Renal cortex interstitium (tissue), 15 donors: ENCODE measurements at places on chromosomes 13 and 19. TPM values are rescaled to one million over a fixed set of nuclear protein-coding genes. Genes with fewer than 3 reads are reported as not detected.

GRCh38 chr19:54439174-54439851, 9.7 kb upstream of the LENG8 start:
- DNase-seq, result no peak

Gene ZNF497
- polyA plus RNA-seq, result 3.7 TPM

Gene JAK3
- 3.3 TPM for polyA plus RNA-seq

Gene ACER1
- polyA plus RNA-seq, result 0.23 TPM

Gene OLFM2
- polyA plus RNA-seq, result 26.8 TPM

Gene POU2F2
- 1.3 TPM for polyA plus RNA-seq

DNA sequence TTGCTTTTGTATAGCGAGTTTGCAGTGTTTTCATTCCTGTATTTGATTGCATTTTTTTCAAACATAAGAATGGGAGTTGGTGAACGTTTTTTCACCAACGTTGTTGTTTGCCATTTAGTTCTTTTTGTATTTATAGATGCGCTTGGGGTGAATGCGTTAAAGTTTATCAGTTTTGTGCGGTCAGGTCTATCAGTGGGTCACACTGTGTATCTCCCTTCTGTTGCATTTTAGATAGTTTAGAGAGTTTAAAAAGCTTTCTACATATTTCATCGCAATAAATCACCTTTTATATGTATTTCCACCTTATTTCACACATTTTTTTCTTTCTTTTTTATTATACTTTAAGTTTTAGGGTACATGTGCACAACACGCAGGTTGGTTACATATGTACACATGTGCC, 16.4 kb downstream of the OR7A5 start:
- DNase-seq, result no peak

Gene PSG11
- polyA plus RNA-seq, result 0.30 TPM

GRCh38 chr19:58279042-58279924, 528 bp downstream of the ZNF8 start:
- peak; percentile 56 for DNase-seq

Gene CAPN12
- polyA plus RNA-seq, result 17.4 TPM

DNA sequence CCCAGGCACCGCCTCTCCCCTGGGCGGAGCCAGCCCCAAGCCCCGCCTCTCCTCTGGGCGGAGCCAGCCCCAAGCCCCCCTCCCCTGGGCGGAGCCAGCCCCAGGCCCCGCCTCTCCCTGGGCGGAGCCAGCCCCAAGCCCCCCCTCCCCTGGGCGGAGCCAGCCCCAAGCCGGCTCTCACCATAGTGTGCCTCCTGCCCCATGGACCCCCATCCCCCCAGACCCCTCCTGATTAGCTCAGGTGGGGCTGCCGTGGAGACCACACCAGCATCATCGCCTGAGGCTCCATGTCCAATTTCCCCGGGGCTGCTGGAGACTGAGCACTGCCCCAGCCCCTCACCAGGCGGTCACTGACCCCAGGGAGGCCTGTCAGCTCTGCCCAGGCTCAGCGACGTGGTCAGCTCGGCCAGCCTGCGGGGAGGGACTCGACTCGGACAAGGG, 4.2 kb upstream of the MADCAM1 start:
- DNase-seq, result no peak

GRCh38 chr19:44640518-44640917, 3.2 kb upstream of the PVR start:
- no peak for DNase-seq

- DNase-seq, result no peak
These were observed 20.0 kb downstream of the DIAPH3 start for GRCh38 chr13:60143775-60144174.

Gene CCDC70
- not detected for polyA plus RNA-seq

DNA sequence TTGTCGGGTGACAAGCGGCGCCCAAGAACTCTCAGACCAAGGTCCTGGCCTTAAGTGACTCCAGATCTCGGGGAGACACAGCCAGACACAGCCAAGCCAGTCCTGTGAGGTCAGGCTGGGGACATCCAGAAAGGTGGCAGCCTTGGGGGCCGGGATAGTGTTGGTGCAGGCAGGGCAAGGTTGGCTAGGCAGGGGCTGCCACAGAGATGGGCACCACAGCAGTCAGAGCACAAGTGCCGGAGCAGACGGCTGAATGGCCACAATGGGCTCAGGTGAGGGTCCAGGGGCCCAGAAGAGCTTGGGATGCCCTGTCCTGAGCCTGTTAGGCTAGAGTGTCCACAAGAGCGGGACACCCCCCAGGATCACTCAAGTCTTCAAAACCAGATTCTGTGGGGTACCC, 32.2 kb downstream of the MAU2 start:
- no peak for DNase-seq

Gene SERTM1
- polyA plus RNA-seq, result 0.50 TPM

Gene SIGLEC10
- 1.8 TPM for polyA plus RNA-seq

DNA sequence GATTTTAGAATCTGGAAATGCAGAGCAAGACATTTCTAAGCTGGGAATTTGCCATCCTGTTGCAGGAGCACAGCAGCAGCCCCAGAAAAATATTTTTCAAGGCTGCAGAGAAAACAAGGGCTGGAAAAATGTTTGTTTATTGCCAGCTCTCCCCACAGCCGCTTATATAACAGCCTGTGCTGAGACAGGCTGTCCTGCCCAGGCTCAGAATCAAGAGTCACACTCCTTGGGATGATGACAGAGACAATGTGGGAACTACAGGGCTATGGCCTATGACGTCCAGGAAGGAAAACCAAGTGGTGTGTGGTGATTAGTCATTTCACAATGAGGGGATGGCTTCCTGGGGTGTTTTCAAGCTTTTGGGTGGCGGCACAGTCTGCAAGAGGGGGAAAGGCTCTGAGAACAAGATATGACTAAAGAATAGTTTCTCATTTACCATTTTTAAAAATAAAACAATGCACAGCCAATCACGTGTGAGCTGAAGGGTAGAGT, 136.3 kb upstream of the SERP2 start:
- DNase-seq, result no peak

DNA sequence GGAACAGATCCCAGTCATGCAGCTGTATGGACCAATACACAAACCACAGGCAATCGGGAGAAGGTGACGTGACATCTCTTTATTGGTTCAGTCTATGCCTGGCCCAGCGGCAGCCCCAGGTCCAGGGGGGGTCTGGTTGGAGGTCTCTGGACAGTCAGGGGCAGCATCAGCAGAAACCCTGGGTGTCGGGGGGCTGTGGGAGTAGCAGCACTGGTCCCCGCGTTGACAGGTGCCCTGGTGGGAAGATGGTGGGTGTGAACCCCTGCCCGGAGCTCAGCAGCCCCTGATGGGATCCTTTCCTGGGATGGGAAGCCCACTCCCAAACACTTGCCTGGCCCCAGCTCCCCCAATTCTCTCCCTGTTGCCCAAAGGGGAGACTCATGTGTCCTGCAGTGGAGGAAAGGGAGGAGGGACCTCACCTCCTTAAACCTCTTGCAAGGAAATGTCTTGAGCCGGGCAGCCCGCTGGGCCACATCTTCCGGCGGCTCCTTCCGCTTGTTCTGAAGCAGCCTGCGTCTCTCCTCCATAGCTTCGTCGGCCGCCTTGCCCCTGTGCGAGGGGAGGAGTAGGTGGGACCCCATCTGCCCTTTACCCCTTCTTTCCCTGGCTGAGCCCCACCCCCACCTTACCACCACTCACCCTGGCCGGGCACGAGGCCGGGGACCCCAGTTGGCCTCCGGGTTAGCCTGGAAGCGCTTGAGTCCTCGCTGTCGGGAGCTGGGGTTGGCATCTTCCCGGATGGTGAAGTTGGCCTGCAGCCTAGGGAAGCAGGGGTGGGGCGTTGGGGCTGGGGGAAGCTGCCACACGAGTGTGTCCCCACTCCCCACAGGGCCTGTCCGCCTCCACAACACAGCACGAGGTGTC, 2.4 kb upstream of the LYL1 start:
- no peak for DNase-seq

Gene XRCC1
- 73.1 TPM for polyA plus RNA-seq

- no peak for DNase-seq
These were observed 62.9 kb upstream of the KLF2 start for GRCh38 chr19:16261584-16262368.

DNA sequence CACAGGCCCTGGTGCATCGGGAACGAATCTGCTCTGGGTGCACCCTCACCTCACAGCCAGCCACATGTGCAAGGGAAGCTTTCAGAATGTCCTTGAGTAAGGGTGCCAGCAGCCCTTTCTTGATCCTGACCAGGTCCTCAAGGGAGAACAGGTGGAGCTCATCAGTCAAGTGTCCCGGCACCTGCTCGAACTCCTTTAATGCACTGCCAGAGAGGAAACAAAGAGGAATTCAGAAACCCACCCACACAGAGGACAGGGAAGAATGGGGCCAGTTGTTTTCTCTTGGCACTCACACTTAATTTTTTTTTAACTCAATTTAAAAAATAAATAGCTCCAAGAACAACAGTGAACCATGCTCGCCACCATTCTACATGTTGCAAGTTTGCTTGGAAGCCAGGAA, 41.7 kb downstream of the RUBCNL start:
- no peak for DNase-seq

GRCh38 chr19:39497996-39498797, 550 bp upstream of the DLL3 start:
- no peak for DNase-seq

GRCh38 chr19:55687281-55688201, 12.5 kb downstream of the EPN1 start:
- DNase-seq, result no peak

GRCh38 chr13:21549633-21550032, 54.3 kb downstream of the MICU2 start:
- DNase-seq, result no peak

- no peak for DNase-seq
These were observed 220.9 kb downstream of the FOXO1 start for GRCh38 chr13:40445557-40445990.

Gene LILRA1
- 0.26 TPM for polyA plus RNA-seq

Gene SLC1A6
- 0.36 TPM for polyA plus RNA-seq

DNA sequence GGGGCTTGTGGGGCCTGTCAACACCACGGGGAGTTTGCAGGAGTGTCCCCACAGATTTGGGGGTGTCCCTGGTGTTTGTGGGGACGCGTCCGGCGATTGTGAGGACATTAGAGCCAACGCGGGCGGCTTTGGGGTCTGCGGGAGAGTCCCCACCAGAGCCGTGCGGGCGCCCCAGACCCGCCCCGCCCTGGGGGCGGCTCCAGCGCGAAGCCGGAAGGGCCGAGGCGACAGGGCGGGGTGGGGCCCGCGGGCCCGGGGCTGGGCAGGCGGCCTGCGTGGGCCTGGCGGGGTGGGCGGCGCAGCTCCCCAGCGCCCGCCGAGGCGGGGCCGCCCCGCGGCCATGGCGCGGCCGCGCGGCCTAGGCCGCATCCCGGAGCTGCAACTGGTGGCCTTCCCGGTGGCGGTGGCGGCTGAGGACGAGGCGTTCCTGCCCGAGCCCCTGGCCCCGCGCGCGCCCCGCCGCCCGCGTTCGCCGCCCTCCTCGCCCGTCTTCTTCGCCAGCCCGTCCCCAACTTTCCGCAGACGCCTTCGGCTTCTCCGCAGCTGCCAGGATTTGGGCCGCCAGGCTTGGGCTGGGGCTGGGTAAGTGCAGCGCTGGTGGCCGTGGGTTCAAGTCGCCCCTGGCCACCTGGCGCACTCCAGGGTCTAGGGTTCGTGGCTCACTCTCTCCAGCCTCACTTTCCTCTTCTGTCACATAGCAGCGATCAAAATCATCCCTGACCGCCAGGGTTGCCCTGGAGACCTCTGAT, 10.3 kb downstream of the PDE4A start:
- DNase-seq, result no peak
